ENCODE measurements at places on chromosomes 16 and 17.

DNA sequence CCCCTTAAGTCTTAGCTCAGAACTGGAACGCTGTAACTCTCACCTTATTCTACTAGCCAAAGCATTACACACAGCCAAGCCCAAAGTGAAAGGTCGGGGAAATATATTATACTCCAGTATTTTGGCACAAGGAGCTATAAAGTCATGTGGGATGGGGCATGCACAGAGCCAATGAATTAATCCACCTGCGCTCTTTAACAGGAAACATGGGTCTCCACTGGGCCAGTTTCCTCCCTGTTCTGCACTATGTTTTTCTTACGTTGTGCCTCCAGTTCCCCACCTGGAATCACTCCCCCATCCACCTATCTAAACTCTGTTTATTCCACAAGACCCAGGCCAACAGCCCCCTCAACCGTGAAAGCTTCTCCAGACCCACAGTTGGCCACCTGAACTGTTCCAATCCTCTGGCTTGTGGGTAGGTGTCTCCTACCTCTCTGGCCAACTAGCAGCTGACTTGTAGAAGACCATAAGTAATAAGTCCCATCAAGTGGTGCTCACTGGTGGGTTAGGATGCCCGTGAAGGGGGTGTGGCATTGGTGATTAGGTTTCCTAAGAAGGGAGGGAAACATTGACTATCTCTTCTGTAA, 286.9 kb downstream of the NPIPA8 start:
- DNase-seq = no peak

GRCh38 chr17:60747069-60747808, 69.6 kb downstream of the BCAS3 start:
- DNase-seq = no peak

DNA sequence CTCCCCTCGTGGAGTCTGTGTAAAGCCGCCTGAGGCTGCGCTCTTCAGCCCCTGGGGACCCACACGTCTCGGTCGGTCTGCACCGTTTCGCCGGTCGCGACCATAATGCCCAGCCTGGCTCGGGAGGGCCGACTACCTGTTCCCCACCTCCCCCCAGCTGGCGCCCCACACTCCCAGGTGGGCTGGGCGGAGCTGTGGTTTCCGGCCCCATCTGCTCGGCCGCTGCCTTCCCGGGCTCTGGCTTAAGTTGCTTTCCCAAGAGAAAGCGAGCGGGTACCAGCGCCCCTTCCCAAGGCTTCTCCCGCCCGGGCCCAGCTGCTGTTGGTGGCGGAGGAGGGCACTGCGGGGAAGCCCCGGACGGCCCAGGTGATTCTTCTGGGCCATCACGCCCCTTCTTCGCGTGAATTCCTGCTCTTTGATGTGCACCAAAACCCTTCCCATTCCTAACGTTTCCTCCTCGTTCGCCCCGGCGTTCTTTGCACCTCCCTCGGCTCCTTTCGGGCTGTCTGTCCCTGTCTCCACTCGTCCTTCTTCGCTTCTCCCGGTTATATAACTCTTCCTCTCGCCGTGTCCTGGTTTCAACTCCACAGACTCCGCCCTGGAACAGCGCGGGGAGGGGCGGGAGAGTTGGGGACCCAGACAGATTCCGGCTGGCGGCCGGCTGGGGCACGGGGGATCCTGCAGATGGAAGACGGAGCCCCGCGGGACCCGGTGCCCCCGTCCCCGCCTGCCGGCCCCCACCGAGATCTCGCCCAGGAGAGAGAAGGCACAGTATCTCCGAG, 2.0 kb downstream of the KDM6B start:
- peak; percentile 59 for DNase-seq

- DNase-seq = no peak
Observed at GRCh38 chr16:73697336-73697735, 599.3 kb upstream of the PSMD7 start.

- DNase-seq = no peak
Observed at GRCh38 chr17:65394811-65395472, 166.5 kb downstream of the AXIN2 start.

GRCh38 chr17:55238931-55239297, 25.8 kb upstream of the HLF start:
- peak; percentile 59 for DNase-seq

DNA sequence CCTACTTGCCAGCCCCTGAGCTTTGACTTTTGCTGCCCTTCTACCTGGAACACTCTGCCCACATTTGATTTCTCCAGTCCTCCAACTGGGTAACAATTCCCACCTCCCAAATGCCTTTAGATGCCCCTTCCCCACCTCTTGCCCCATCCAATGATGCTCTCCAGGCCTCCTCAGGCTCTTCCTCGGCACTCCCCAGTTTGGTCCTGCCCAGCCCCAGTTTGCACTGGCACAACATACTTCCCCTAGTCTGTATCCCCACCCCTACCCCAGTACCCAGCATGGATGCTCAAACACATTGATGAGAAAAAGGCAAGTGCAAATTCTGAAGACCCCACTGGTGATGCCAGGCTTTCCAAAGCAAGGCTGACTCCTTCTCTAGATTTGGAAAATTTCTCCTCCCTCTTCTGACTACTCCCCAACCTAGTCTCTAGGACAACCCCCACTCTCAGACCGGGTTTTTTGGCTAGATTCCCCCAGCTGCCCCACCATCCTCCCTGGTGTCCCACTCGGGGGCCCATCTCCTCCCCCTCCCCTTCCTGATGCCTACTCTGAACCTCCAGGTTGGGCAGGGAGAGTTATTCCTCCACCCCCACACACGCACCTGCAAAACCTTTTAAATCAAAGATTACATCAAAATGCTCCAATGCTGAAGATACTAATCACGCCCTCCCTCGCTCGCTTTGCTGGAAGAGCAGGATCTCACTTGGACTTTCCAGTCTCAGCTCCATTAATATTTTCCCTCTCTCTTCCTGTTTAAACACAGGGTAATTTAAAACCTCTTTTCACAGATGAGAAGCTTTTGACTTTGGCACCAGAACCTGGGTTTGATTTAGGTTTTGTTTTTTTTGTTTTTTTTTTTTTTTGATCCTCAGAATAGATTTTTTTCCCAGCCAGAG, 94.9 kb downstream of the TMEM132E start:
- DNase-seq = no peak

- DNase-seq = no peak
Observed at GRCh38 chr16:53198933-53199332, 144.1 kb downstream of the CHD9 start.

All from NCI-H345 (cell line).